Vagina (tissue), 2 donors: ENCODE measurements at places on chromosomes 13 and 19.

- no peak for DNase-seq
Observed at GRCh38 chr13:114142137-114142550, 9.7 kb upstream of the RASA3 start.

DNA sequence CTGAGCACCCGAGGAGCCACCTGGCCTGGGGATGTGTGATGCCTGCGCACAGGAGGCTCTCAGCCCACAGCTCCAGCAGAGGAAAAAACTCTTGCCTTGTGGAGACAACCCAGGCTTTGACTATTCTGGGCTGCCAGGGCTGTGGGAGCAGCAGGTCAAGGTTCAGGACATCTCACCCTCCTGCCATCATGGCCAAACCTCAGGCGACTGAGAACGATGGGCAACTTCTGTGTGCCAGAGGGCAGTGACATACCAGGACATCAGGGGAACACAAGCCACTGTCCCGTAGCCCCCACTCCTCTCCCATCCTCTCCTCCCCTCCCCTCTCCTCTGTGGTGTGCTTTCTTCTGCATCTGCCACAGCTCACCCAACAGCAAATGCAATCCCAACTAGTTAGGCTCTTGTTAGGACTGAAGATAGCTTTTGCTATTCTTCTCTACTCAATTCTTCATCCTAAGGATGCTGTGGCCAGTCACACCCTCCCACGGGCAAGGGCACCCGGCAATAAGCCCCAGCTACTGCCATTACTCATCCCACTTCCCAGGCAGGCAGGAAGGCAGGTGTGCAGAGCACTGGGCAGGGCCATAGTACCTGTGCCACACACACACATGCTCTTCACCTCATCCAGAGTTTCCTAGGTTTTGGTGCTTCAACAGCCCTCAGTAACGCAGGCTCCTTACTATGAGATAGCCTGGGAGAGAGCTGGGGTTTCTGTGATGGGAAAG, 16.8 kb downstream of the ELL start:
- DNase-seq: no peak

DNA sequence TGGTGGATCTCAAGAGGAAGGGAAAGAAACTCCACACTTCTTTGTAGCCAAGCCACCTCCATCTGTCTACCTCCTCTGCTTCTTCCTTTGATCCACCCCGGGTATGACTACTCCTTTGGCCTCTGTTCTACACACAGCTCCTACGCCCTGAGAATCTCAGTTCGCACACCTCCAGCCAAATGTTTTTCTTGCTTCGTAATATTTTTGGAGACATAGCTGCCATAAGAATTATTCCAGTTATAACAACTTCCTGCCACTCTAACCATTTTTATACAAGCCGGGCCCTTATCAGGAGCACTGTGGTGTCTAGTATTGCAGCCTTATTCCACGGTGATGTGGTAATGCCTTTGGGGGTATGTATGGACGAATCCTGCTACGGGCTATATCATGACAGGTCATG, 126.7 kb downstream of the STARD13 start:
- DNase-seq: no peak

DNA sequence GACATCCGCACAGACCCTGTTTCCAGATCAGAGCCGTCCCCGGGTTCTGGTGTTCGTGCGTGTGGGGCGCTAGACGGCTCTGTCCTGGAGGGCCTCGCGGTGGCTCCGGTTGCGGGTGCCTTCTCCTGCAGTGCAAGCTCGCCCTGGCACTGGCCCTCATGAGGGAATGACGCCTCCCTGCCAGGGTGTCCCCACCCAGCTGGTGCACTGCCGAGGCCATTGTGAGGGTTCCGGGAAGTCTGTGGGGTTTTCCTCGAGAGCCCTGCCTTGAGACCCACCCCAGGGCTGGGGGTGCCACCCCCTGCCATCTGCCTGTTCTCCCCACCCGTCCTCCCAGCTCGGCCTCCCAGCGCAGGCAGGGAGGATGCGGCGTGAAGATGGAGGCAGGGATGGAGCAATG, 19.2 kb upstream of the GNA15 start:
- DNase-seq: no peak

- DNase-seq: no peak
Observed at GRCh38 chr13:87123987-87124784, 547.0 kb upstream of the SLITRK5 start.

DNA sequence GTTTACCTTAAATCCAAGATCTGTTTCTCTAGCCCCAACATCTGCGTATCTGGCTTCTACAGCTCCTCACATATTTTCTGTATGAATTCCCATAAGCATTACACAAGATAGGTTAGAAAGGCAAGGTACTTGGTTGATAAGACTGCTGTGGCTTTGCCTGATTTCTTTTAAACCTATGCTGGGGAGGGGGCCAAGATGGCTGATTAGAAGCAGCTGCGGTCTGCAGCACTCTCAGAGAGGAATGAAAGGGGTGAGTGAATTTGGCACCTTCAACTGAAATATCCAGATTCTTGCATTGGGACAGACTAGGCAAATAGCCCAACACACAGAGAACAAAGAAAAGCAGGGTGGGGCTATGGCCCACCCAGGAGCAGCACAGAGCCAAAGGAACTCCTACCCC, 12.2 kb upstream of the DLEU7 start:
- DNase-seq: no peak

GRCh38 chr19:45468159-45468651, 409 bp downstream of the FOSB start:
- DNase-seq: no peak

- no peak for DNase-seq
Observed at GRCh38 chr13:64314331-64314730, 2898.7 kb upstream of the PCDH20 start.
